ENCODE measurements at places on chromosomes 2 and 18.

GRCh38 chr2:6053743-6054142 is 361.6 kb downstream of the SOX11 start:
- no peak for DNase-seq

DNA sequence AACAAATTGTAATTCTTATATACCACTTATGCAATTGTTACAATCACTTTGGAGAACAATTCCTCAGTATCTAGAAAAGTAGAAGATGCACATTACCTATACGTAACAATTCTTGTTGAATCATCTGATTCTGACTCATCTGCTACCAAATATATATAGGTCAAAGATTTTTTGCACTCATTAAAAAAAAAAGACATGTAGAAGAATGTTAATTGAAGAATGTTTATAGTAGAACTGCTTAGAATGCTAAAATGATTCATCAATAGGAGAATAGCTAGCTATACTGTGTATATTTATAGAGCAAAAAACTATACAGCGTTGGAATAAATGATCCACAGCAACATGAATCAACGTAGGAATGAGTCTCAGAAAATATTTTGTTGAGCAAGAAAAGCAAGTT is 29.5 kb upstream of the STAT1 start:
- no peak for DNase-seq

GRCh38 chr2:88668862-88669261 is 22.6 kb upstream of the RPIA start:
- DNase-seq = no peak

DNA sequence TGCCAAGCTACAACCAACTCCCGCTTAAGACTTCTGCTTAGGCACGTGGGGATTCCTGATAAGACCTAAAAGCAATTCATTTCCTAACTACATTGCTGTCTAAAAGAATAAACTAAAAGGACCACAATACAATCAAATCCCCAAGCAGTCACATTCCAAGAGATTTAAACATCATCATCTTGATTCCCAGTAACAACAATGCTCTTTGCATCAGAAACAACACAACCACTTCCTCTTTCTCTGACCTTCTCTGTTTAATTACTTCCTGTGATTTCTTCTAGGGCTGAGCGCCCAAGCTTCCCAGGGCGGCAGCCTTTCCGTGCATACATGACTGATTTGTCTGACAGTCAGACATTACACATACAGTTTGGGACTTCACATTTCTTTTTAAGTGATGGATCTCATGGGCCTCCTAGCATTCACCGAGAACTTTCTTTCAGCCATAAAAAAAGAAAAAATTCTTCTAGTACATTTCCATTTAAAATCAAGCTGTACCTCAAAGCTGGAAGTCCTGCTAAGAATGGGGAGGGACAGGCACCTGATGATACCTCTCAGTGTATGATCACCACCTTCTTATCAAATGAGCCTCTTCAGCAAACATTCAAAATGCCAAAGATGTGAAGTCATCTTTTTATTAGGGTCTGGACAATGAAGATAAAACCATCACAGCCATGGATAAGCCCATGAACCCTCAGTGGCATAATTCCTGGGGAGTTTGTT is 11.5 kb downstream of the SPRED2 start:
- DNase-seq = peak; percentile 58

- no peak for DNase-seq
Observed at GRCh38 chr18:3279201-3280185, 17.6 kb downstream of the MYL12B start.

- no peak for DNase-seq
Observed at GRCh38 chr2:64085936-64086335, 58.3 kb downstream of the PELI1 start.

- DNase-seq = peak; percentile 56
Observed at GRCh38 chr2:162890690-162891311, 52.2 kb upstream of the KCNH7 start.

DNA sequence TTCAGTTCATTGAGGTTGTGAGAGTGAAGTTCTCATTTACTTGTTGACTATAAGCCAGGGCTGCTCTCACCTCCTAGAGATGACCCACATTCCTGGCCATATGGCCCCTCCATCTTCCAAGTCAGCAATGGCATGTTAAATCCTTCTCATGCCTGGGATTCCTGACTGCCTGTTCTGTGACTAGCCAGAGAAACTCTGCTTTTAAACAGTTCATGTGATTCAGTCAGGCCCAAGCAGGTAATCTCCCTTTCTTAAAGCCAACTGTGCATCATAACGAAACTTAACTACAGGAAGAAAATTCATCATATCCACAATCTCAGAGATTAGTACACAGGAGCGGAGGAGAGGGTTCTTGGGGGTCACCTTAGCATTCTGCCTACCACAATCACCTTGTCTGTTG is 11.5 kb downstream of the DPP4 start:
- DNase-seq = peak; percentile 22

DNA sequence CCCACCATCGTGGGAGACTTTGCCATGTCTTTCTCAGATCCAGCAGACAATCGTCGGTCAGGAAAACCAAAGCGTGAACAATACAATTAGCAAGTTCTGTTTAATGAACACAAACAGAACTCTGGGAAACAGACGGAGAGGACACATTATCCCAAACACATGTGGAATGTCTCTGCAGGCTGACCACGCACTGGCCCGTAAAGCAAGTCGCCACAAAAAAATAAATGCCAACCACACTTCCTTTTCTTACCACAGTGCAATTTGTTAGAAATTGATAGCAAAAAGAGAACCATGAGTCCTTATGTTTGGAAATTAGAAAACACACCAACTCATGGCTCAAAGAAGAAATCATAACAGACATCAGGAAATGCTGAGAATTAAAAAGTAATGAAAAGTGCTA is 210.9 kb downstream of the TWIST2 start:
- DNase-seq = peak; percentile 9

All from AG10803 (cell line).